ENCODE measurements at places on chromosomes 3 and 15.

DNA sequence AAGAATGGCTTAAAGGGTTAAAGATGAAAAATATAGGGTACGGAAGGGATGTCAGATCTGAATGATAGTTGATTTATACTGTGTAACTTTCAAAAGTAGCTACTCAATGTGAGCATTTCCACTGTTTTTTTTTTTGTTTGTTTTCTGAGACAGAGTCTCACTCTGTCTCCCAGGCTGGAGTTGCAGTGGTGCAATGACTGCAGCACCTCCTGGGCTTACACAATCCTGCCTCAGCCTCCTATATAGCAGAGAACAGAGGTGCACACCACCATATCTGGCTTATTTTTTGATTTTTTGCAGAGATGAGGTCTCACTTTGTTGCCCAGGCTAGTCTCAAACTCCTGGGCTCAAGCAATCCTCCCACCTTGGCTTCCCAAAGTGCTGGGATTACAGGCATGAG, 9.9 kb upstream of the PXK start:
- no peak for DNase-seq

GRCh38 chr15:58434334-58434875, 2.6 kb downstream of the LIPC start:
- DNase-seq, result no peak

GRCh38 chr3:149519912-149520311, 45.4 kb downstream of the TM4SF4 start:
- DNase-seq, result no peak

GRCh38 chr3:23540600-23540999, 265.2 kb upstream of the UBE2E1 start:
- DNase-seq, result no peak

GRCh38 chr3:141460097-141460704, 26.6 kb upstream of the RASA2 start:
- DNase-seq, result peak; percentile 81

- no peak for DNase-seq
These were observed 159.4 kb downstream of the ZIC4 start for GRCh38 chr3:147246906-147247305.

GRCh38 chr3:176663837-176664831, 533.1 kb downstream of the TBL1XR1 start:
- DNase-seq, result peak; percentile 11

- DNase-seq, result no peak
These were observed 718.2 kb downstream of the NTRK3 start for GRCh38 chr15:87538327-87538834.

DNA sequence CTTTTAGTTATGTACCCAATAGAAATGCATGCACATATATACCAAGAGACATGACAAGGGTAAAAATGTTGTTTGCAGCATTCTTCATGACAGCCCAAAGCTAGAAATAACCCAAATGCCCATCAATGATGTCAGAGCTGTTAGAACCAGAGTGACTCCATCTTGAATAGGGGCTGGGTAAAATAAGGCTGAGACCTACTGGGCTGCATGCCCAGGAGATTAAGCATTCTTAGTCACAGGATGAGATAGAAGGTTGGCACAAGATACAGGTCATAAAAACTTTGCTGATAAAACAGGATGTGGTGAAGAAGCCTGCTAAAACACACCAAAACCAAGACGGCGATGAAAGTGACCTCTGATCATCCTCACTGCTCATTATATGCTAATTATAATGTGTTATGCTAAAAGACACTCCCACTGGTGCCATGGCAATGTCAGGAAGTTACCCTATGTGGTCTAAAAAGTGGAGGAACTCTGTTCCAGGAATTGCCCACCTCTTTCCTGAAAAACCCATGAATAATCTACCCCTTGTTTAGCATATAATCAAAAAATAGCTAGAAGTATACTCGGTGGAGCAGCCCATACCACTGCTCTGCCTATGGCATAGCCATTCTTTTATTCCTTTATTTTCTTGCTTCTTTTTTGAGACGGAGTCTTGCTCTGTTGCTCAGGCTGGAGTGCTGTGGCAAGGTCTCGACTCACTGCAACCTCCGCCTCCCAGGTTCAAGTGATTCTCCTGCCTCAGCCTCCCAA, 32.9 kb downstream of the ZBTB11 start:
- DNase-seq, result no peak

GRCh38 chr15:97077975-97078374, 747.5 kb downstream of the NR2F2 start:
- no peak for DNase-seq

DNA sequence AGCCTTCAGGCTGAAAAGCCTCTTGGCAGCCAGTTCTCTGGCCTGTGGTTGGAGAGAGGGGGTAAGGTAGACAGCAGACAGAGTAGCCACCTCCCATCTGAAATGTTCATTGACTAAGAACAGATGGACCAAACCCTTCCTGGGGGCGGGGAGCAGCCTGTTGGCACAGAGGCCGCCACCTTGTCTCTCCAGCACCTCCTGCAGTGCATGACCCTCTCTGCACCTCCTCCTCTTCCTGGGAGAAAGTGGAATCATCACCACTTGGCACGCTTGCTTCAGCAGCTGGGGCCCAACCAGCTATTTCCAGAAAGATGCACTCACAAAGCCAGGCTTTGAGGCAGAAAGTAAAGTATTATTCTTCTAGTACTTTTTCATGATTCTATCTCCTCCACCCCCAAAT, 313.4 kb upstream of the CHRM5 start:
- DNase-seq, result no peak

- DNase-seq, result no peak
These were observed 24.9 kb downstream of the VPS13C start for GRCh38 chr15:62035256-62035924.

DNA sequence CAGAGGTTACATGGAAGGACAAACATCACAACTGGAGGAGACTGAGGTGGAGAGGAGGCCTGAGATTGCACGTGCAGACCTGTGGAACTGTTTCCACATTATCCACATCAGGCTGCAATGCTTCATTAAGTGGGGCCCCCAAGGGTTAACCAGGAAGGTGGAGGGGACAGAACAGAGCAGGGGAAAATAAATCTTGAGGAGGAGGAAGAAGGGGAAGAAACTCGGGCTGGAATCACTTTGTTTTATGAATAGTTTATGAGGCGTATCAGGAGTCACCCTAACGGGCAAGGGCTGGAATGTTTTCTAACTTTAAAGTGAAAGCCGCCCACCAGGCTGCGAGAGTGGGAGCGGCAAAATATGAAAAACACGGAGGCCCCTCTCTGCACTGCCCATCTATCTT, 154.9 kb downstream of the WNT5A start:
- DNase-seq, result no peak

DNA sequence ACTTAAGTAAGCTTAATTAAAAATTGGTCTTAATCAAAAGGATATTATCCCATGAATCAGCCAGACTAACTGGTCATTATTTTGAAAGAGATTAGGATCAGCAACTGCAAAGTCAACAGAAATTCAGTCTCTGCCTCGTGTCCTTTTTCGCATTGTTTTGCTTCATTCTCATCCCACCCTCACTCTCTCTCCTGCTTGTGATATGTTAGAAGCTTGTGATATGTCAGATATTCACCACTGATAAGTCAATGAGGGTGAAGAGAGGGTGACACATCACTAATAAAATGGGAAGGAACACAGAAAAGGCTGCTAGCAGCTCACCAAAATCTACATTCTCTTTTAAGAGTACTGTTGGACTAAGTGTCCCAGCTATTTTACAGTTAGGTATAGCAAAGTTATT, 146.1 kb downstream of the SUCNR1 start:
- no peak for DNase-seq

- peak; percentile 35 for DNase-seq
These were observed 53.0 kb upstream of the HES1 start for GRCh38 chr3:194082743-194083636.

DNA sequence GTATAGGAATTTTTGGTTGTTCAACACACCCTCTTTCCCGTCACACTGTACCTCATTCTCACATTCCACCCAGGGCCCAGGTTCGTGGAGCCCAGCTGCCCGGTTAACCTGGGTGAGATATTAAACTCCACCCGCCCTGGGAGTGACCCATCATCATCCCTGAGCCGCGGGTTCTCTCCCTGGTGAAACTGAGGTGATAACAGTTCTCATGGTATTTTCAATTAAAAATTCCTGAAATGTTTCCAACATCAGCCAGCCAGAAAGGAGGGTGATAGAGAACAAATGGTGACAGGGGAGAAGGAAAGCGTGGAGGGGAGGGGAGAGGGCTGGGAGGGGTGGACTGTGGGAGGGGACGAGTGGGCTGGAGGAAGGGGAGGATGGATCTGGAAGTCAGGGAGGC, 148.8 kb downstream of the ALDH1A2 start:
- DNase-seq, result no peak

GRCh38 chr3:185401319-185401955, 38.5 kb downstream of the MAP3K13 start:
- DNase-seq, result no peak

DNA sequence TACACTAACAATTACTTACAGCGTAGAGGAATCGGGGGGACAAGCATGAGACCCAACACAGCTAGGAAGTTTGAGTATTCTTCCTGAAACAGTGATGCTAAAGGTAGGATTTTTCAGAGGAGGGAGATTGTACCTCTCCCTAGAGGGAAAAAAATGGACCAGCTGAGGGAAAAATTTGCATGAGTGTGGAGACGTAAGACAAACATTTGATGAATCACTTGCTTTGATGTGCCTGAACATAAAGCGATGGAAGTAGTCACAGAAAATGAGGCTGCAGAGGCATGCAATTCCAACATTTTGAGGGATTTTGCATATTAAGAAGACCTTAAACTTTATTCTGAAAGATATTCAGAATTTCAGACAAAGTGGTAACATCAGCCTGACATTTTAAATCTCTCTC, 102.2 kb downstream of the COL6A6 start:
- no peak for DNase-seq

GRCh38 chr15:81189583-81190283, 6.9 kb upstream of the IL16 start:
- DNase-seq, result peak; percentile 80

DNA sequence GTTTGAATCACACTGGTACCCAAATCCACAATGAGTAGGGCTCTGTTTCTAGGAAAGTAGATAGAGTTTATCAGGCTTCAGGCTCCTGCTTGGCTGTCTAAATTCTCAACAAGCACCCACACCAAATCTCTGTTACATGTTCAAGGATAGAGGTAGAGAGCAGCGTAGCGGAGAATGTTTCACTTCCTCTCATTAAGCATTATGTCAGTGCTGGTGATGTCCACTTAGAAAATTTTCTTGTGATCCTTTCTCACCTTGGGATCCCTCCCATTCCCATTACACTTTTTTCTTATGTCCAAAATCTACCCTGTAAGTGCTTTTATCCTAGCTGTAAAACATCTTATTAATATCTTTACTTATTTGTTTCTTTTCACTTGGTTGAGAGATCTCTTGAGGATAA, 34.7 kb upstream of the GCSAM start:
- DNase-seq, result no peak

DNA sequence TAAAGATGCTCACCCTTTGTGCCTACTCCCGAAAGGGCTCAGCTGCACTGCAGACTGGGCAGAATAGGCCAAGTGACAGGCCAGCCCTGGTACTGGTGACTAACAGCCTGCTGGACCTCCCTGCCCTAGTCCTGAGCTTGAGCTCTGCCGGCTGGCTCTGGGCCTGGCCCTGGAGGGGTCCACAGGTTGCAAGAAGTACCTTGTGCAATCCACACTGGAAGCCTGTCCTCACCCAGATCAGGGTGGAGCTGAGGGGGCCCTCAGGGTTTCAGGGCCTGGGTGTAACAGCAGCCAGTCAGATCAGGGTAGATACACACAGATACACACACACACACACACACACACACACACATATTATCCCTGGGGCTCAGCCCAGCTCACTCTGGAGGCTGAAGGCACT, 27.3 kb upstream of the PLA2G4D start:
- DNase-seq, result no peak

- no peak for DNase-seq
These were observed 27.5 kb downstream of the NBEAL2 start for GRCh38 chr3:47007001-47007400.

GRCh38 chr3:42180901-42181300, 85.1 kb downstream of the CCK start:
- DNase-seq, result no peak

- no peak for DNase-seq
These were observed 788 bp upstream of the DLG1 start for GRCh38 chr3:197298945-197299854.

DNA sequence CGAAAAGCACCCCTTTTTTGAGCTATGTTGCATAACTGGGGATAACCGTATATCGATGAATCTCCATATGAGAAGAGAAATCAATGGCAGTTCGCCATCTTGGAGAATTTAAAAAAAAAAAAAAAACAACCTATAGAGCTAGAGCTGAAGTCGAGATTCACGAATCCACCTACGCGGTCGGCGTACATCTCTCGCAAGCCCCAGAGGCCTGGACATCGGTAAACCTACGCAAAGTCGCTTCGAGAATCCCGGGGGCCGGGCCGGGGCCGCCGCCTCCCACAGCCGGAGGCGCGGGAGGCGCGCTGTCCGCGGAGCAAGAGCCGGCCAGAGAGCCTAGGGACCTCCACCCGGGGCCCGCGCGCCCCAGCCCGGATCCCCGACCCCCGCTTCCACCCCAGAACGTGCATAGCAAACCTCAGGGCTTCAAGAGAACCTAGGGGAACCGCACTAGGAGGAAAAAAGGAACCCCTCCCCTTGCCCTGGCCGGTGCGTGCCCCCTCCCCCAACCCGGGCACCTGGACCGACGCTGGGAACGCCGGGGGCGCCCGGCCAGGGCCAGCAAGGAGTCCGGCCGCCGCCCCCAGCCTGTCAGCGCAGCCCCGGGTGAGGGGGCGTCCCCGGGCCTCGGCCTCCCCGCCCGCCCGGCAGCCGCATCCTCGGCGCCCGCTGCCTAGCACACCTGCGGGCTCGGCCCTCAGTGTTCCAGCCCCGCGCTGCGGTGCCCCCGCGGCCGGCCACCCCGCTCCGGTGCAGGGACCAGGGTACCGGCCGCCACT, 567 bp downstream of the PFN2 start:
- DNase-seq, result peak; percentile 55

DNA sequence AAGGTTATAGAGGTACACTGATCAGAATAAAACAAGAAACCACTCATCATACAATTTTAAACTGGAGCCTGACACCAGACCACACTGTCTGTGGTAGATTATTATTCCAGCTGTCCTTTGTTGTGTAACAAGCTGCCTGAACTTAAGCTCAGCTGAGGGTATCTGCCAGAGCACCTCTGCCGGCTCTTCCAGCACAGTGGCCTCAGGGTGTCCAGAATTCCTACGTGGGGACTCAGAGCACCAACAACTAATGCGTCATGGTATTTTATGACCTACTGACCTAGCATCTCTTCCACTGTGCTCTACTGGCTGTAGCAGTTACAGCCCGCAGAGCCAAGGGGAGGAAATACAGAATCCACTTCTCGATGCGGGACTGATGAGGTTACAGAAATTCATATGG, 15.6 kb upstream of the RAF1 start:
- DNase-seq, result no peak

DNA sequence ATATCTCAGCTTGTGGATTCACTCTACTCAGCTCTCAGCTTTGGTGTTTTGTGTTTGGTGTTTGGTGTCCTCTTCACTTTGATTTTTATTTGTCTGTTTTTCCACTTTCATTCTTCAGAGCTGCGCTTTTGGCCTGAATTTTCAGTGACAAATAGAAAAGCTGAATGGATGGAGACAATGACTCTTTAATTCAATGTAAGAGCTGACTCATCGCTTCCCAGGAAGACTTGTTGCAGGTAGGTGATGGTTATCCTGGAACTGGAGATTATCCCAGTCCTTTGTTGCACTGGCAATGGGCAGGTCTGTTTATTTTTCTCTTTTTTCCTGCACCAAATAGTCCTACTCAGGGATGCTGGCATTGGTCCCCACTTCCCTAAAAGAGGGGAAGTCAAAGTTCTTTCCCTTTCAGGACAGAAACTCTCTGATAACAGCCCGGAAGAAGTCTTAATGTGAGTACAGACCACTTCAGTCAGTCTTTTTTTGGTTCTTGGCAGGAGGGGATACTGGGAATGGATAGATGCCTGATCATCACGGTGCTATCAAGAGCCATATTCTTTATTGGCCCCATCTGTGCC, 12.4 kb upstream of the AEN start:
- DNase-seq, result no peak

All from inflammatory macrophage treated with lipopolysaccharide for 4 hours (primary cell).